ENCODE measurements at places on chromosomes 3 and 15.

DNA sequence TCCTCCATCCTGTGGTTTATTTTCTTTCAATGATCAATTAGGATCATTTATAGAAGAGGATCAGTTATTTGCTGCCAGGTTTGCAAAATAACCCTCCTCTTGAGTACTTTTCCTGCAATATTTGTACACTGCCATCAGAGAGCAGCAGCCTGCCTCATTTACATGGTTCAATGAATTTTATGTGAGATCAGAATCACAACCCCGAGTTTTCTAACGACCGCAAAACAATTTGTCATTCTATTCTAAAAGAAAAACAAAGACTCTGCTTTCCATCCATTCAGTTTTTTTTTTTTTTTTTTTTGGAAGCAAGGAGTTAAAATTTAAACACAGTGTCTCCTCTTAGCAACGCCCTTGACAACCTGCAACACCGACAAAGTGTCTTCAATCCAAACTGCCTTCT, 146.9 kb downstream of the RAB11A start:
- DNase-seq, result no peak

- DNase-seq, result no peak
Measured at GRCh38 chr15:33654860-33655259, 313.4 kb upstream of the CHRM5 start.

- no peak for DNase-seq
Measured at GRCh38 chr15:93973287-93973686, 258.1 kb upstream of the MCTP2 start.

GRCh38 chr3:59286791-59287531, 237.1 kb upstream of the CFAP20DC start:
- no peak for DNase-seq

DNA sequence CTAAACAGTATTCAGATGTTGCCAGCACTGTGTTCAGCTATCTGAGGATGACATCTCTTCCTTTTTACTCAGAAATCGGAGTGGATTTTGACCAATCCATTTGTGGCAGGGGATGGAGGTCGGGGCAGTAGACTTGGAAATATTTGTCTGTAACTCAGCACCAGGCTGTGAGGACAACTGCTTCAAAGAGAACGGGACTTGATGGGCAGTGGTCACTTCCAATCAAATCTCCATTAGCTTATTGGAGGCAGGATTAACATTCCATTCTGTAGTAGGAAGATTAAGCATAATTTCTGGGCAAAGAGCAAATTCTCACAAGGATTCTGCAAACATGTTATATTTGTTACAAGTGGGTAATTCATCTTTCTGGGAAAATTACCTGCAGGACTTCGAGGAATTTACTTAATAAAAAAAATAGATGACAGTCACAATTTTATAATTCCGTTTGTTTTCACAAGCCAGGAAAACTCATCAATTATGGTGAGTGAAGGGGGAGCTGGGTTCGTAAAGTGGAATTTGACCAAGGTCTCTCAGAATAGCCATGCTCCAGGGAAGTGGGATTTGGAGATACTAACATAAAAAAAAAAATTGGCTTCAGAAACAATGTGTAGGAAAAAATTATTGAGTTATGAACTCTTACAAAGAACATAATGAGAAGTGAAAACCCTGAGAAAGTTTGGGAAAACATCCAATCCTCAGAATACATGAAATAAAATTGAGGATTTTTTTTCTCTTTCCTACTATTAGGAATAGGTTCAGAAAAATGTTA, 18.1 kb downstream of the CRABP1 start:
- no peak for DNase-seq

DNA sequence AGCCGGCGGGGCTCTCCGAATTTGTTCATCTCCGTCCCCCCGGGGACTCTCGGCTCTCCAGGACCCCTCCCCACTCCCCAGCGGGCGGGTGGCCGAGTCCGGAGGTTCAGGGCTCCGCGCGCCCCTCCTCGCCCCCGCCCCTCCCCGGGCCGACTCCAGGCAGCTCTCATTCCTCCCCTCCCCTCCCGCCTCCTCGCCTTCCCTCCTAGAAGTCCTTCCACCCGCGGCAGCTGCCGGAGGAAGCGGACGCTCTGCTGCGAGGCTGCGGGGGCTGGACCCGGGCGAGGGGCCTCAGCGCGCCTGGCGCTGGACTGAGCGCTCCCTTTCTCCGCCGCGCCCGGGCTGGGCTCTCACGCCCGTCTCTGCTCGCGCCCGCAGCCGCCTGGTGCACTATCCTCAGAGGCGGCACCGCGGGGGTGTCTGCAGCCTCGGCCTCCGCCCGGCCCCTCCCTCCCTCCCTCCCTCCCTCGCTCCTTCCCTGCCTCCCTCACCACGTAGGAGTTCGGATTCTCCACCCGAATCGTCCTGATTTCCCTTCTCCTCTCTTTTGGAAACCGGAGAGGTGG, at the start of gene ROBO2:
TSS of gene ROBO2 (plus strand) at position 494 of the 566 bp plus-strand sequence. CDS start 687 bp downstream, outside the sequence.
- DNase-seq, result no peak

GRCh38 chr3:193701953-193702635, 109.1 kb downstream of the OPA1 start:
- DNase-seq, result no peak

- no peak for DNase-seq
Measured at GRCh38 chr3:191328962-191329653, at the start of gene CCDC50. CCDC50 (plus strand) TSS chr3:191329394; CDS start chr3:191329675, 281 bp downstream.

All from NCI-H2081 treated with DMSO at 0.1 percent for 48 hours (cell line).